Natural killer cell (primary cell): ENCODE measurements at places on chromosomes 11 and 22. TPM values are rescaled to one million over a fixed set of nuclear protein-coding genes. Genes with fewer than 3 reads are reported as not detected.

C11orf68 gene
- total RNA-seq: 20.7 TPM

DNA sequence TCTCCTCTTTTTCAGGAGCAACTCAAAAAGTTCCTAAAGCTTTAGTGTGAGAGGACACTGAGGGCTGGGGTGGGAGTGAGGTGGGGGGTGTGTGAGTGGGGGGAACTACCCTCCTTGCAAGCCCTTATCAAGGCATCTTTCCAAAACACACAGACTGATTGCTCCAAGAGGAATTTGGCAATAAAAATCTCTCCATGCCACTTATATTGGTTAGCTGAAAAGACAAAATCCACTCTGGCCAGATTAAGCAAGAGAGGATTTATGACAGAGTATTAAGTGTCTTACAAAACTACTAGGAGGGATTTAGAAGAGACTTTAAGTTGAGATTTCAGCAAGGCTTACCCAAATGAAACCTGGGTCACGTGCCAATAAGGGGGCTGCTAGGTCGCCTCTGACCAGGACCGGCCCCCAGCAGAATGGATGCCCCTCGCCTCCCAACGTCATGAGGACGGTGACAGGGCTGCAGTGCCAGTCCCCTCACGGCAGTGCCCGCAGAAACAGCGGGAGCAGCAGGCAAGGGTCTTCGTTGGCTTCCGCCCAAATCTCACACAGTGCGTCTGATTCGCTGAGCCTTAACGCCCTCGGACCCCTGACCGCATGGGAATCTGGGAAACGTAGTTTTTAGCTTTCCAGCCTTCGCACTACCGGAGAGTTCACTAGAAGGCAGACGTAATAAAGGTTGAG, 22.1 kb upstream of the CTR9 start:
- no peak for DNase-seq

HPX gene
- total RNA-seq: 1.5 TPM

GRCh38 chr11:68314203-68315170, 2.1 kb downstream of the LRP5 start:
- no peak for DNase-seq

- no peak for DNase-seq
Observed at GRCh38 chr11:11856638-11857037, 14.9 kb downstream of the USP47 start.

DNA sequence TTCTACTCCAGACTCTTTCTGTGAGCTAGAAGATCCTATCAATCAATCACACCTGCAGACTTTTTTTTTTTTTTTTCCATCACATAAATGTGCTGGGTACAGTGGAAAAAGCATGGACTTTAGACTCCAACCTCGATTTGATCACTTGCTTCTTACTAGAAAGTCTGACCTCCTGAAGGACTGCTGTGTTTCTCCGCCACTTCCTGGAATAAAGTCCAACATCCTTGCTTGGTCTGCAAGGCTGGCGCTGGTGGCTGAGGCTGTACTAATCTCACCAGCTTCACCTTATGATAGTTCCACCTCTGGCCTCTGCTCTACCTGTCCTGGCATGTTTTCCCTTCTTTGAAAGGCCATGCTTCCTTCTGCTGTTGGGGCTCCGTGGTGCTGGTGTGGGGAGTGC, 60.9 kb upstream of the SESN3 start:
- DNase-seq: no peak
